ENCODE measurements at places on chromosomes 12 and 14.
A peak's percentile ranks its signal among the peaks of the same experiment; 100 is the strongest.

DNA sequence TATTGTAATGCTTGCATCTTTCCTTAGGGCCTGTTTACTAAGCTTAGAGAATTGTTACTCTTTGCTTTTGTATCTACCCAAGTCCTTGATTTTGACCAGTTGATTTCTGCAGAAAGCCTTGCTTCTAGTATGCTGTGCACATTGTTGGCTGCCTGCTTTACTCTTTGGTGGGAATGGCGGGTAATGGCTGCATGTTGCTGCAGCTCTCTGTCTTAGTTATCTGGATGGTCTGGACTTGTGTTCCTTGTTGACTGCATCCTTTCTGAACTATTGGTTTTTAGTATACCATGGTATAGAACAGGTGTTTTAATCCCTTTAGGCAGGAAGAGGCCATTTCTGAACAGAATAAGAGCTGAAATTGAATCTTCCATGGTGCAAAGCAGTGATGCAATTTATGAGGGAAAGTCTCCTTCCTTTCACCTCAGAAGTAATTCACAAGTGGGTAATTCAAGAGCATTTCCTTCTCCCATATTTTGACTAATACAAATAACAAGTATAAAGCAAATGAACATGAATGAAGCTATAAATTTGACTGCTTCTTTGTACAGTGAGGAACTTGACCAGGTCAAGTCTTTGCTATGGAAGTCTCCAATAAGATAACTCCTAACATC, 466.4 kb downstream of the NPAS3 start:
- DNase-seq = no peak

- DNase-seq = no peak
Observed at GRCh38 chr14:49984424-49984823, 91.5 kb downstream of the ARF6 start.

GRCh38 chr12:69102856-69103255, 136.5 kb upstream of the CPSF6 start:
- no peak for DNase-seq

GRCh38 chr14:31060253-31060875, 34.2 kb upstream of the STRN3 start:
- DNase-seq = no peak

DNA sequence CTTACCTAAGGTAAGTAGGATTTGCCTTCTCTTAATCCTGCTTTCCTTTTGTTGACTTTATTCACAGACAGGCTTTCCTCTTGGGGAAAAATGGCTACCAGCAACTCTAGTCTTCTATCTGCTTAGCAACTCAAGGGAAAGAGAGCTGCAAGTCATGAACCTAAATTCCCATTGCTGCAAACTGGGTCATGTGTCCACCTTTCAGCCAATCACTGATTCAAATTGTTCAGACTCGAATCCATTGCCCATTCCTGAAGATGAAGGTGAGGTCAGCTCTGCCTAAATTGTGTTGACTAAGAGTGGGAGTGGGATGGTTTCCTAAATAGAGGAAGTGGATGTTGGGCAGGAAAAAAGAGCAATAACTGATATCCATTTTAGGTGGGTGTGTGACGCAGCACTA, 7.7 kb downstream of the FBXW8 start:
- peak; percentile 48 for DNase-seq

GRCh38 chr14:103056322-103057027, 874 bp downstream of the CDC42BPB start:
- peak; percentile 88 for DNase-seq

DNA sequence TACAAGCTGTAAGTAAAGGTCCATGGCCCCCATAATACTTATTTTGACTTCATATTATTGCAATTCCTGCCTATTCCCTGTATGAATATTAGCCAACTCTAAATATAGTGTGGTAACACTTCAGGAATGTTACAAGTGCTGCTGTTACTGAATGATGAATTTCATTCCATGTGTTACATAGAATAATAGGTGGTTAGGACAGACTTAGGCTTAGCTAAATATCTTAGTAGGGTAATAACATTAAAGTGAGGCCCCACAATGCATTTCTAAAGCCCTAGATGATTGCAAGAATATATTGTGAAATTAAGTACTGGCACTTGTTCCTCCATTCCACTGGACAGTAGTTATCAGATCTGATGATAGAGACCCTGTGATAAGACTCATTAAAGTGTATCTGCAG, 182.7 kb downstream of the PCNX1 start:
- DNase-seq = no peak

- no peak for DNase-seq
Observed at GRCh38 chr14:100346306-100347091, 23.4 kb downstream of the SLC25A47 start.

GRCh38 chr12:3339221-3339620, 151.8 kb upstream of the PRMT8 start:
- no peak for DNase-seq

GRCh38 chr12:109134186-109134917, 18.0 kb downstream of the ACACB start:
- DNase-seq = peak; percentile 8

DNA sequence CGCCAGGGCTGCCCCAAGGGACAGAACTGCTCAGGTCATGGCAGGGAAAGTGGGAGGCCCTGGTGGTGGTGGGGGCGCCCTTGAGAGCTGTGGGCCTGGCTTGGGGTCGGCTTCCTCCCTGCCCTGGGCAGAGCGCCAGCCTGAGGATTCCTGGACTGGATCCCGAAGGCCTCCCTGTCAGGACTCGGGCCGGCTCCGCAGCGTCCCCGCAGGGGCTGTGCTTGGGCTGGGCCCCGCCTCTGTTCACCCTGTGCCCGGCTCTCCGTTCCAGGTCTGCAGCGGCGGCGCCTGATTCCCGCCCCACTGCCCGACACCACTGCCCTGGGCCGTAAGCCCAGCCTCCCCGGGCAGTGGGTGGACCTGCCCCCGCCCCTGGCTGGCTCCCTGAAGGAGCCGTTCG, 39.9 kb downstream of the KIF26A start:
- no peak for DNase-seq

- no peak for DNase-seq
Observed at GRCh38 chr14:27175489-27175888, 577.7 kb upstream of the NOVA1 start.

DNA sequence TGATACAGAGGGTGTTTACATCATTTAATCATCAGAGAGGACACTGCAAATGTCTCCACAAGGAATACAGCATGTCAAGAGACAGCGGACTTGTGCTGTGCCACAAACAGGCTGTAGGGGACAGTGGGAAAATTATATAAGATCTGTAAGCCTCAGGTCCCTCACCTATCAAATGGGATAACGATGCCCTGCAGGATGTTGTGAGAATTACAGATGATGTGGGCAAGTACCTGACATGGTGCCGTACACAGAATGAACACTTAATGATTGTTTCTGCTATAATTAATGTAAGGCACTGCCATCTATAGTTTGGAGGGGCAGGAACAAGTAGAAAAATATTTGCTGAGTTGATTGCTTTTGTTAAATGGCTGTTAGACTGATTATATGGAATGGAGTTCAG, 81.9 kb upstream of the GTF2A1 start:
- DNase-seq = peak; percentile 94

- DNase-seq = no peak
Observed at GRCh38 chr14:94795372-94795771, 25.5 kb upstream of the GSC start.

- DNase-seq = peak; percentile 74
Observed at GRCh38 chr12:49068879-49069506, 786 bp downstream of the RHEBL1 start.

- no peak for DNase-seq
Observed at GRCh38 chr12:123067654-123068053, 83.2 kb downstream of the PITPNM2 start.

GRCh38 chr12:101165319-101165718, 44.7 kb downstream of the SLC5A8 start:
- DNase-seq = peak; percentile 61

DNA sequence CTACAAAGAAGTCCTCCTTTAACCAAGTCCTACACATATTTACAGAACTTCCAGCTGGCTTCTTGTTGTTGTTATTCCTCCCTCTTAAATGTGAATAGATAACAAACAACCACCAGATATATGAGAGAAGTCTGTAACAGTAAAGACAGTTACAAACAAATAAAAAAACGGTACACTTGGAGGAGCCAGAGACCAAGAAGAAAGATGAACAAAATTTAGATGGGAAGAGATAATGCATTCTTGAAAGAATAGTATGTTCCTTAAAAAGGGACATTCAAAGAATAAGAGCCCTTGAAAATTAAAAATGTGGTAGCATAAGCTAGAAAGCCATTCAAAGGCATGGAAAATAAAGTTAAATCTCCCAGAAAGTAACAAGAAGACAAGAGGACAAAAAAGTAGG, 25.9 kb downstream of the SLCO1A2 start:
- DNase-seq = no peak

DNA sequence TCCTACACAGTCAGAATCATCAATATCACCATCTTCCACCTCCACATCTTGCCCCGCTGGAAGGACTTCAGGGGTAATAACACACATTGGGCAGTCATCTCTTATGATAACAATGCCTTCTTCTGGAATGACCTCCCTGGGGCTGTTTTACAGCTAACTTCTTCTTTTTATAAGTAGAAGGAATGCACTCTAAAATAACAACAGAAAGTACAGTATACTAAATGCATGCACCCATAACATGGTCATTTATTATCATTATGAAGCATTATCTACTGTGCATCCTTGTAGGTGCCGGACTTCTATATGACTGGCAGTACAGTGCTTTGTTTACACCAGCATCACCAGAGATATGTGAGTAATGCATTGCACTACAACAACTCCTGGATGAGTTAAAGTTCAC, 19.0 kb upstream of the NUAK1 start:
- DNase-seq = no peak

- DNase-seq = no peak
Observed at GRCh38 chr14:71701990-71702389, 230.2 kb upstream of the RGS6 start.

DNA sequence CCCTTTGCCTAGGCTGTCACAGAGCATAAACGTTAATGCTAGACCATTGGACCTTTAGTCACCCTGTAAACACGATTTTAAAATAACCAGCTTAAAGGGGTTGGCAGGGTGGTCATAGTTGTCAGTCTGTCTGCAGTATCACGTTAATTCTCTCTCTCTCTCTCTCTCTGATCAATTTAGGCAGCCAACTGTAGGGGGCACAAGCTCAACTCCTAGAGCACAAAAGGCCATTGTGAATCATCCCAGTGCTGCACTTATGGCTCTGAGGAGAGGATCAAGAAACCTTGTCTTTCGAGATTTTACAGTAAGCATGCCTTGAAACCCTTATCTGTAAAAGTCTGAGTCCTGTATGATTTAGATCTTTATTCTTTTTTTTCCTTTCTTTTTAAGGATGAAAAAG, 97.1 kb downstream of the SCAF11 start:
- peak; percentile 53 for DNase-seq

DNA sequence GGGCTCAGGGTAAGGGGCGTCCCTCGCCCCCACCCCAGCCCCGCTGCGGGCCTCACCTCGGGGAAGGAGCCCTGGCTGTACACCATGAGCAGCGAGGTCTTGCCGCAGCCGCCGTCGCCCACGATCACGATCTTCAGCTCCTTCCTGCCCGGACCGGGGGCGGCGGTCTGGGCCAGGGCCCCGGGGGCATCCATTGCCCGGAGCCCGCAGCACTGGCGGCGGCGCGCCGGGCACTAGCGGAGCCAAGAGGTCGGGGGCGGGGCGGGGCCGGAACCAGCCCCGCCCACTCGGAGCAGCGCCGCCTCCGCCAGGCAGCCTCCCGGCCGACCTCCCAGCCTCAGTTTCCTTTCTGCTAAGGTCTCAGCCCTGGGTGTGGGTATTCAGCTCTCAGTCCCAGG, at the start of gene RHOF:
TSS of gene RHOF (minus strand) at position 249 of the 398 bp plus-strand sequence. CDS start at position 194, 55 bp downstream.
- peak; percentile 77 for DNase-seq

DNA sequence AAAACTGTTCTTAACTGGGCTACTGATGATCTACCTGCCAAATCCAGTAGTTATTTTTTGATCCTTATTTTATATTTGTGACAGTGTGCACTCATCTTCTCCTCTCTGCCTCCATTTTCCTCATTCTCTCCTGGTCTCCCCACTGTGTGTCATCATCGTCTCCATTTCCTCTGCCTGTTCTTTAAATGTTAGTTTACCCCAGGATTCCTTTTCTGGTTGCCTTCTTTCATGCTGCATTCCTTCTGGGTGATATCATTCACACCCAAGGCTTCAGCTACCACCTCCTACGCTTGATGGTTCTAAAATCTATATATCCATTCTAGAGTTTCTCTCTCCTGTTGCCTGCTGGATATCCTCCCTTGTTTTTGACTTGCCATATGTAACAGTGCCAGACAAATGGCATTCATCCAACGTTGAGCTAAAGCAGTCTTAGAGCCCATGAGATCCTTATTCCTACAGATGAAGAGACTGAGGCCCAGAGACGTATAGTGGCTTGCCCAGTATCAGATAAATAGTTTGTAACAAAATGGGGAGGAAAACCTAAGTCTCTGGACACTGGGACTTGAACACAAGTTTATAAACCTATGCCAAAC, 109.5 kb downstream of the DIP2B start:
- DNase-seq = no peak

DNA sequence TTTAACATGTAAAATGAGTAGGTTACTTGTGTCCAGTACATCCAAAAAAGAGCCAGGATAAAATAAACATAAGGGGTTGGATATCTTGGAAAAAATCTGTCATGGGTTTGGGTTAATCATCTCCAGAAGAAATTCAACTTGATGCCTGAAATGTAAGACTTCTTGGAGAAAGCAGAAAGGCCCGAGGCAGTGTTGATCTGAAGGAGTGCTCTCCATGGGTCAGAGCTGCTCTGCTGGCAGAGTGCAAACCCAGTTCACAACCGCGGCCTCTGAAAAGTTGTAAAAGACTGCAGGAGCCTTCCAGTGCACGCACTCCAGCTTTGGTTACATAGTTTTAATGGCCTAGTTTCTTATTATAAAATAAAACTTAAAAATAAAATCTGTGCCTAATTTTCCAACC, 97.3 kb upstream of the ALX1 start:
- no peak for DNase-seq

DNA sequence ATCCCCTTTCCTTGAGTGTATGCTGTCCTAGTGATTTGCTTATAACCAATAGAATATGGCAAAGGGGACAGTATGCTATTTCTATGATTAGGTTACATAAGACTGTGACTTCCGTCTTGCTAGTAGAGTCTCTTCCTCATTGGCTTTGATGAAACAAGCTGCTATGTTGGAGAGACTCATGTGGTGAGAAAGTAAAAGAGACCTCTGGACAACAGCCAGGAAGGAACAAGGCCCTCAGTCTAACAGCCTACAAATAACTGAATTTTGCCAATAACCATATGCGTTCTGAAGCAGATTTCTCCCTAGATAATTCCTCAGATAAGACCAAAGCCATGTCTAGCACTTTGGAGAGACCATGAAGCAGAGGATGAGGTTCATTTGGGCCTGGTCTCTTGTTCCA, 134.5 kb upstream of the NAV3 start:
- no peak for DNase-seq

- DNase-seq = no peak
Observed at GRCh38 chr12:102043928-102044327, 17.9 kb downstream of the WASHC3 start.

DNA sequence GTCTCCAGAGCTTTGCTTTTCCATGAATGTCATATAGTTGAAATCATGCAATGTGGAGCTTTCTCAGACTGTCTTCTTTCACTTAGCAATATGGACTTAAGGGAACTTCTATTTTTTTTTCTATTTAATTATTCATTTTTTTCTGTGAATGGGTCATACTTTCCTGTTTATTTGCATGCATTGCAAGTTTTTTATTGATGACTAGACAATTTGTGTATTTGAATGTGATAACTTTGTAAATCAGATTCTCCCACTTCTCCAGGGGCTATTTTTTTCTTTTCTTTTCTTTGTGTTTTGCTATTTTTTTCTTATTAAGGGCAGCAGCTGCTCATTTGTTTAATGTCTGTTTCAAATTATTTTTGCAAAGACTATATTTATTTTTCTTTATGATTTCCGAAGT, 1019.8 kb upstream of the ATXN7L3B start:
- no peak for DNase-seq
